CD4-positive, alpha-beta T cell treated with Interleukin-6 for 4 hours (primary cell): ENCODE measurements at places on chromosomes 16 and 17.

DNA sequence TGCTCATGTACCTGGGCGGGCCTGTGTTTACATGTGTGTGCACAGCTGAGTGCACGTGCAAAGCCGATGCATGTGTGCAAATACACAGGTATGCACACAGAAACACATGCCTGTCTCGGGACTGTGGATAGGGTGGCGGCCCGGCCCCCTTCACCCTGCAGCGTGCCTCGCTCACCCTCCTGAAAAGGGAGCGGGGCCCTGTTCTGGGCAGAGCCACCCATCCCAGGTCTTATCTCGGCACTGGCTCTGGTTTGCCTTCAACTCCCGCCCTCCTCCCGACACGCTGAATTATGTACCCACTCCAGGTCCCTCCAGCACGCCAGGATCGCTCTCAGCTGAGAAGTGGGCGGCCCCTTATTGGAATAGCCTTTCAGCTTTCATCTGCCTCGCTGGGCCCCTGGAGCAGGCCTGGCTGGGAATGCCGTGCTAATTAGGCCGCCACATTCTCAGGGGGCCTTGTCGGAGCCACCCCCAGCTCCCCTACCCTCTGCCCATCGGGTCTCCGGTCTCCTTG is 77.8 kb downstream of the RTN4RL1 start:
- DNase-seq: no peak

DNA sequence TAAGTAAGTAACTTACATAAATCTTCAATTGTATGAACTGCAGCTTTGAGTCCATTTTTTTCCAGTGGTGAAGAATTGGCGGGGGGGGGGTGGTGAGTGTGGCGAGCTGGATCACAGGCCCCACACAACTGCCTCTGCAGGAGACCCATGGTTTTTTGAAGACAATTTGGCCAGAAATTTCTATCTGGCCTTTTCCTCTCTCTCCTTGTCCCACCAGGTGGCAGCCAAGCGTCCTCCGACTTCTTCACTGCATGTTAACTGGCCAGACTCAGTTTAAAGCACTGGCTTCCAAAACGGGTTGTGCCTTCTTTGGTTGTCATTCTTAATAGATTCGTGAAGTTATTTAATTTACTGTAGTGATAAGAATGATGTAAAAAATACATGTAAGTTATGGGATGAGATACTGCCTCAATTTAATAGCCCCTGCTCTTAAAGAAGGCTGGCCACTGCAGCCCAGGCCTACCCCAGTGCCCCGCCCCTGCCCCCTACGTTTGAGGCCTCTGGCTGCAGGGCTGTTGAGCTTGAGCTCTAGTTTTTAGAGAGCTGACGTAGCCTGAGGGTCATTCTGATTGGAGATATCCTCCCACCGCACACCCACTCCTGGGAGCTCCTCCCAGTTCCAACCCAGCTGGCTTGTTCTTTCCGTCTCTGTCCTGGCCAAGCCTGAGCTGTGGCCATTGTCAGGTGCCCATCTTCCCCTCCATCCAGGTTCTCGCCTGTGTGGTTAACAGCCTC is 36.4 kb downstream of the AKAP1 start:
- no peak for DNase-seq

- no peak for DNase-seq
Observed at GRCh38 chr17:27882162-27882840, 10.9 kb downstream of the LYRM9 start.

- no peak for DNase-seq
Observed at GRCh38 chr16:85524630-85525419, 88.3 kb upstream of the GSE1 start.

GRCh38 chr16:48013491-48013901 is 142.3 kb downstream of the ABCC12 start:
- no peak for DNase-seq

DNA sequence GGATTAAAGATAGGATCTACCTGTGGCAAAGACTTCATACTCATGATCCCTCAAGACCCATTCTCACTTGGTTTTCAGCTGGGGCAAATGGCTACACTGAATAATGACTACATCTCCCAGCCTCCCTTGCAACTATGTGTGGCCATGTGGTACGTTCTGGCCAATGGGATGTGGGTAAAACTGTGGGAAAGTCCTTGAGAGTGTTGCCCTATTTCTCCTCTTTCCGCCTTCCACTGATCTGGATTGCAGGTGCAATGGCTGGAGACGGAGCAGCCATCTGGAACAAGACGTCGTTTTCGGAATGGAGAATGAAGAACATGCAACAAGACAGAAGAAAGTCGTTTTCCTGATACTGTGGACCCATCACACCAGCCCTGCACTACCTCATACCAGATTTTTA is 48.5 kb downstream of the HAPSTR1 start:
- no peak for DNase-seq

GRCh38 chr16:88421301-88421700 is 31.8 kb upstream of the ZFPM1 start:
- no peak for DNase-seq

GRCh38 chr17:76461765-76462555 is 5.4 kb upstream of the AANAT start:
- no peak for DNase-seq

DNA sequence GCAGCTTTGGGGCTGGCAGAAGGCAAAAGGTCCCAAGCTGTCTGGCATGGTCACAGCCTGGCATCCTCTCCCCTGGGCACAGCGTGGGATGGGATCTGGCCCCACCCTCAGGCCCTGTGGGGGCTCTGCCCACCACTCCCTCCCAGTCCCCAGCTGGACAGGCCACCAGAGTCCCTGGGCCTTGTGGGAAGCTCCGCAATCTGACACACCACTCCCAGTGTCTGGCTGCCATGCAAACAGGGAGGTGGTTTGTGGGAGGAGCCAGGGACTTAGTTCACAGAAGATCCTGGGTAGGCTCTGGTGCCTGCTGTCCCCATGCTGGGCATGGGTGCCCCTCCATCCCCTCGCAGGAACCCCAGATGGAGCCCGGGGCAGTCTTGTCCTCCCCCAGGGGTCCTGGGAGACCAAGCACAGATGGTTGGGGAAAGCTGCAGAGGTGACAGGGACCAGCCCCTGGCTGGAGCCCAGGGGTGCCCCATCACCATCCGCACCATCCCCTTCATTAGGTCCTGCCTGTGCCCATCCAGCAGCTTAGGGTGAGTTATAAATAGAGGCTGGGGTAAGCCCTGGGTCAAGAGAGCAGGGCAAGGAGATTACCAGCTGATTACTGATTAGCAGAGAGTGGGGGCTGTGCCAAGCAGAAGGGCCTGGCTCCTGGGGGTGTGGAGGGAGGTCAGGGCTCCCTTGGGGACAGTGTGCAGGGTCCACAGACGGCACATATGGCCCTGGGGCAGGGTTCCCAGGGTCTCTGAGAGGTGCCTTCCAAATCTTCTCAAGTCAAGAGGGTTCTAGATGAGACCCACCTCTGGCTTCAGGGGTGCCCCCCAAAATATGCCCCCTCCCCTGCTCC is 6.2 kb downstream of the FSCN2 start:
- DNase-seq: no peak

DNA sequence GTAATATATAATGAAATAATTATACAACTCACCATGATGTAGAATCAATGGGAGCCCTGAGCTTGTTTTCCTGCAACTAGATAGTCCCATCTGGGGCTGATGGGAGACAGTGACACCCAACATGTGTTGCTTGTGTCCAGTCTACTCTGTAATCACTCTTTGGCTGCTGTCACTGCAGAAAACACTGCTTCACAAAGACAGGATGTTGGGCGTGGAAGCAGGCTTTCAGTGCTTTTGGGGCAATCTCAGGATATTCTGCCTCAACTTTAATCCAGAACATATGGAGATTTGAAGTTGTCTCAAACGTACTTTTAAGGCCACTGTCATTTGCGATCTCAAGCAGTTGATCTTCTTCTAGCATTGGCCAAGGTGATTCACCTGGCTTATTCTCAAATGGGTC is 94.9 kb downstream of the CYTH1 start:
- DNase-seq: no peak

DNA sequence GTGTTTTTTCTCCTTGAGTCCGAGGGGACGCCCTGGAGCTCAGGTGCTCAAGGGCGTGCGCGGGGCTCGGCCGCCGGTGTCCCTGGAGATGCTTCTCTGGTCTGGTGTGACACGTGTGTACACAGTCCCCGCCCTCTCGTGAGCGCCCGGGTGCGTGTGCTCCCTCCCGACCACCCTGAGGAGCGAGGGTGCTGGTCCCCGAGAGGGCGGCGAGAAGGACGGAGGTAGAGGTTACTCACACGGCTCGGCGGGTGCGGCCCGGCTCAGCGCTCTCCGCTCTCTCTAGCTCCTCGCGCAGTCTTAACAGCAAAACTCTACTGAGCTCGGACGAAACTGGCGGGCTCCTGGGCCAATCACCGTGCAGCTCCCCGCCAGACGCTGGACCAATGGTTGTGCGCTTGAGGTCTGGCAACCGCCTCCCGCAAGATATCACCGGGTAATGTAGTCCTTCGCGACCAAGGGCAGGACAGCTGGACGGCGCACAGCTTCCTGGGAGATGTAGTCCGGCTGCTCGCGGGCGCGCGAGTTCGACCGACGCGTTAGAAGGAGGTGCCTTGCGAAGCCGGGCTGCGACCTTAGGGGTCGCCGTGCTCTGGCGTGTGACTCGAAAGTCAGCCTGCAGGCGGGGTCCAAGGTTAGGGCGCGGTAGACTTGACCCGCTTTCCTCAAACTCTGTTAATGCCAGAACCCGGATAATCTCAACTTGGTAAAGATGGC is at the start of gene SLC25A19:
TSS of gene SLC25A19 (minus strand) at position 319 of the 717 bp plus-strand sequence. CDS start 2,669 bp downstream, outside the sequence.
- peak; percentile 96 for DNase-seq

DNA sequence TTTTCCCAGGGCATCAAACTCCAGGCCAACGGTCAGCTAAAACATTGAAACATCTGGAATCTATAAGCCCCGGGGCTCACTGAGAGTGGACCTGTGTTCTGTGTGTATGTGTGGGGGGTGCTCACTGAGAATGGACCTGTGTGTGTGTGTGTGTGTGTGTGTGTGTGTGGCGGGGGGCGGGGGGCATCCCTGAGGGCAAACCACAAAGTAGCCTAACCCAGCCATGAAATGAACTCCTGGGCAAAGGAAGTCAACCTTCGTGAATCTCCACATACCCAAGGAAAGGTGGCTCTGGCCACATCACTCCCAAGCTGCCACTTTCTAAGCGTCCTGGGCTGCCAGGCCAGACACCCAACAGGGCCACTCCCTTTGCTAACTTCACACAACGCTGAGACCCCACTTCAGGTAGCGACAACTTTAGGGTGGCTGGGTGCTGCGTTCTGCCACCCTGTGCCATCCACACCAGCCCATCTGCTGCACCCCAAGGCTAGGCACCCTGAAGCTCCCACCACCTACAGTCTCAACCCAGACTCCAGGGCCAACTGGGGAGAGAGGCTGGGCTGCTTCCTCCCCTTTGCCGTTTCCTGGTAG is 1.6 kb downstream of the MAFG start:
- peak; percentile 41 for DNase-seq

- no peak for DNase-seq
Observed at GRCh38 chr16:27113341-27113841, 46.7 kb downstream of the C16orf82 start.

DNA sequence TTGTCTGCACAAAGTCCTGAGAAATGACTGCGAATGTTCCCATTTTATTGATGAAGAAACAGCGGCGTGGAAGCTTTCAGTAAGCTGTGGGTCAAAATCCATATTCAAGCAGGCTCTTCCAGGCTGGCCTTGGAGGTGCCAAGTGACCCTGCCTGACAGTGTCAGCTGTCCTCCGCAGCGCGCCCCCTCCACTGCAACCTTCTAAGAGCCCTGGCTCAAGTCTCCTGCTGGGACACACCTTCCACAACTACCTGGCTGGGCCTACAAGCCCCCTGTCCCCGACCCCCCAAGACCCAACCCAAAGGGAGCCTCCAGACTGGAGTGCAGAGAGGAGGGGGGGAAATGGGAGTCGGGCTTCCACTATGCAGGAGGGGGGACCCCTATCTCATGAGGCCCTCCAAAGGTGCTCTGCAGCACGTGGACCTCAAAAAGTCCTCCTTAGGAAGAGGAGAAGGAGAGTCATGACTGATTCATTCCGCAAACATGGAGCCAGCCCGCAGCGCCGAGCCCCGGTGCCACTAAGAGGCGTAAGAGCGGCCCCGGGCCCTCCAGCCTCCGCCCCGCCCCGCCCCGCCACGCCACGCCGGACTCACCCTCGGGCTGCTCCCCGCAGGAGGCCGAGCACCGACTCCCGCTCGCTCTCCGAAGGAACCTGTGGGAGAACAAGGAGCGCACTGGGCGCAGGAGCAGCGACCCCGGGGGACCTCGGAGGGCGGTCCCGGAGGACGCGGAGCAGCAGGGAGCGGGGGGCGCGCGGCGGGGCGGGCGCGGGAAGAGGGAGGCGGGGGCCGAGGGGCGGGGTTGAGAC is 574 bp downstream of the MPP3 start:
- no peak for DNase-seq

- no peak for DNase-seq
Observed at GRCh38 chr16:8293413-8293812, 296.9 kb downstream of the TMEM114 start.

GRCh38 chr17:57607553-57608120 is 137.5 kb downstream of the CCDC182 start:
- peak; percentile 15 for DNase-seq

DNA sequence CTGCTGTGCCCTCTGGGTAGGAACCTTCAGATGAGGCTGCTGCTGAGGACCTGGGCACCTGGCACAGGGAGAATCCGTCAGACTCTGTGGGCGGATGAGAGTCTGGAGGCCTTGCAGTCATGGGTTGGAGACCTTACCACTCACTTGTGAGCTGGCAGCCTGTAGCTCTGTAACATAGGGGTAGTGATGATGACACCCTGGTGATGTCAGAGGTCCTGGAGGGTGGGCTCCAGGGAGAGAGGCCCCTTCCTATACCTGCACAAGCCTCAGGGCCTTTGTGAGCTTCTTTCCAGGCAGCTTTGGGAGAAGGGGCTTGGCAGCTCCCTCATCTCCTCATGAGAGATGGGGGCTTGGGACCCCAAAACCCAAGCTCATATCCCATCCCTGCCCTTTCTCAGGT is 1.6 kb downstream of the MIEF2 start:
- no peak for DNase-seq

DNA sequence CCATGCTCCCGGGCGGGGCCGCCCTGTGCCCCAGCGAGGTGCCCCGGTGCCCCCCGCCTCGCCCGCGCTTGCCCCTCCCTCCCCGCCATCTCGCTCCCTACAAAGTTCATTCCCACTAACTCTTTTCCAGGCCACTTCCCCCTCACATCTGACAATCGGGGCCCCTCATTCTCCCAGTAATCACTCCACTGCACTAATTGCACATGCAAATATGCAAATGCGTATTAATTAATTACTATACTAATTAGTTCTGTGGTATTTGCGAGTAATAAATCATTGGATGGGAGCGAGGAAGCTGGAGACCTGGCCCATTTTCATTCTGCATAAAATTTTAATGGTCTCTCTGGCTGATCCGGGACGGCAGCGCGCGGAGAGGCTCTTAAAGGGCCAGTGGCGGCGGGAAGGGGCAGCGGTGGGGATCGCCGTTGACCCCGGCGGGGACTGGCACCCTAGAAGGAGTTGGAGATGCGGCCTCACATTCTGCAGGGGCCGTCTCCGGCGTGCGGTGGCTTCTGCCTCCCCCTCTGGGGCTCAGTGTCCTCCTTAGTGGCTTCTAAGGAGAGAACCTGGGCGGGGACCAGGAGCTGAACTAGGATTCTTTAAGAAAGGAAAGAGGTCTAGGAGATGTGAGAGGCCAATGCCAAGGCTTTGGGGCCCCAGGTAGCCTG is 8.4 kb upstream of the PPP1R1B start:
- DNase-seq: no peak

- no peak for DNase-seq
Observed at GRCh38 chr17:40857535-40857934, 9.5 kb downstream of the KRT12 start.
